ENCODE measurements at places on chromosomes 2 and 18.

GRCh38 chr2:58156780-58157179 is 84.3 kb downstream of the FANCL start:
- no peak for DNase-seq

DNA sequence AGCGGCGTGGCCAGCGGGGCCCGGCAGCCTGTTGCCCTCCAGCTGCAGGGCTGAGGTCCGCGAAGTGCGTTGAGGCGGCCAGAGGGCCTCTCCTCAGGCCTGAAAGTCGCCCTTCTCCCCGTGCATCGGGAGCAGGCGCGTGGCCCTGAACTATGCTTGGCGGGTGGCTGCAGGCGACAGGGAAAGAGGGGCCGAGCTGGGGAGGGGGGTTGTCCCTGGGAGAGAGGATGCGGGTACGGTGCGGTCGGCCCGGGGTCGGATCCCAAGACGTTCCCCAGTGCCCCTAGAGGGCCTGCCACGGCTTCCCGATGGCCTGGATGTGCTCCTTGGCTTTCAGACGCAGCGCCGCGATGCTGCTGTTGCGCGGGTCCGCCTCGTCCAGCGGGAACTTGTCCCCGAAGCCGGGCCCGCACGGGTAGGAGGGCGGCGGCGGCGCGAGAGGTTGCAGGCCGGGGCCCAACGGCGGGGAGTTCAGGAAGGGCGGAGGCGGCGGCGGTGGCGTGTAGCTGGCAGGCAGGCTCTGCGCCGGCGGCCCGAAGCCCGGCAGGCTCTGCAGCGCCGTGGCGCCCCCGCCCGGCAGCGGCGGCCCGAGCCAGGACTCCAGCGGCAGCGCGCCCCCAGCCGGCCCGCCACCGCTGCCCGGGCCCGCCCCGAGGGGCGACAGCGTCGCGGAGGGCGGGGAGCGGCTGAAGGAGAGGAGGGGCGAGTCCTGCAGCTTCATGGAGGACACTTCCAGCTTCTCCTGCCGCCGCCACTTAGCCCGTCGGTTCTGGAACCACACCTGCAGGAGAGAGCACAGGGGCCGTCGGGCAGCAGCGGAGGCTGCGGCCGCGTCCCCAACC is 4.3 kb downstream of the RAX start:
- peak; percentile 48 for DNase-seq

DNA sequence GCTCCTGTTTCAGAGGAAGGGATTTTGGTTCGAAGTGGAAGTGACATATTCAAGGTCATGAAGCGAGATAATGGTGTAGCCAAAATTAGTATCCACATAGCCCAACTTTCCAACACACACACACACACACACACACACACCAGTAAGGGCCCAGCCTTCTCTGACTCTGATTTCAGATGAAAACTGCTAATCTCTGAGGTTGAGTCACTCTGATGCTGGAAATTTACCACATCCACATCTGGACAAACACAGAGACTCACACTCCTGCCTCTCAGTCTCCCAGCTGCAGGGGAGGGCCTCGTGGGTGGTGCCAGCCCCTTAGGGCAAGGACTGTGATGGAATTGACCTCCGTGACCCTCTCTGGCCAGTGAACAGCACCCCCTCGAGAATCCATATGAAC is 29.0 kb upstream of the SLC35F6 start:
- DNase-seq, result peak; percentile 48

DNA sequence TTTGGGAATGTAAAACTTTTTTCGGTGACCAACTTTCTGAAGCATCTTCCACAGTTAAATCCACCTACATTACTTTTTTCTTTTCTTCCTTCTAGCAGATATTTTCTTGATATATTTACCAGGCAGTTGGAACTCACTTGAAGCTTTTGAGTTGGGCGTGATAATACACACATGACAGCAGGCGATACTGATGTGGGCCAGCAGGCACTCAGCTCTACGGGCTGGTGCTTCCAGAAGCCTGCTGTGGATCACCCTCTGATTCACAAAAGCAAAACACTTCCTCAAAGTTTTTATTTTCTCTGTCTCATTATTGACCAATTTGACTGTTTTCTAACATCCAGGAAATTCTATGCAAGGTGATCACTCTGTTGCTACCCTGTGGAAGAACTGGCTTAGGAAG is 22.9 kb downstream of the GRHL1 start:
- no peak for DNase-seq

DNA sequence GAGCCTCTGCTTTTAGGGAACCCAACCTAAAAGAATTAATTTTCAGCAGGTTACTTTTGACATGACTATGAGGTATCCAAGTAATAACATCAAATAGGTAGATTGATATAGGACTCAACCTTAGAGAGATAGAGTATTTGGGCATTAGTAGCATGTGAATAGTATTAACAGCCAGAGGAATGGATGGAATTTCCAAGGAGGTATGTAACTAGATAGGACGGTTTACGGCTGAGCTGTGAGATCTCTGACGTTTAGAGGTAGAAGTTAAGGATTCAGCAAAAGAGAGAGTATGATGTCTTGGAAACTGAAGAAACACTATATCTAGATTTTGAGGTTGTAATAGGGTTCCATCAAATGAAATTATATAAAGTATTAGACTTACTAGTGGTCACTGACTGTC is 70.3 kb downstream of the HNMT start:
- no peak for DNase-seq

- no peak for DNase-seq
Observed at GRCh38 chr2:28557389-28558131, 61.7 kb downstream of the PLB1 start.

GRCh38 chr2:110105608-110106467 is 9.8 kb downstream of the MALL start:
- DNase-seq, result peak; percentile 92

DNA sequence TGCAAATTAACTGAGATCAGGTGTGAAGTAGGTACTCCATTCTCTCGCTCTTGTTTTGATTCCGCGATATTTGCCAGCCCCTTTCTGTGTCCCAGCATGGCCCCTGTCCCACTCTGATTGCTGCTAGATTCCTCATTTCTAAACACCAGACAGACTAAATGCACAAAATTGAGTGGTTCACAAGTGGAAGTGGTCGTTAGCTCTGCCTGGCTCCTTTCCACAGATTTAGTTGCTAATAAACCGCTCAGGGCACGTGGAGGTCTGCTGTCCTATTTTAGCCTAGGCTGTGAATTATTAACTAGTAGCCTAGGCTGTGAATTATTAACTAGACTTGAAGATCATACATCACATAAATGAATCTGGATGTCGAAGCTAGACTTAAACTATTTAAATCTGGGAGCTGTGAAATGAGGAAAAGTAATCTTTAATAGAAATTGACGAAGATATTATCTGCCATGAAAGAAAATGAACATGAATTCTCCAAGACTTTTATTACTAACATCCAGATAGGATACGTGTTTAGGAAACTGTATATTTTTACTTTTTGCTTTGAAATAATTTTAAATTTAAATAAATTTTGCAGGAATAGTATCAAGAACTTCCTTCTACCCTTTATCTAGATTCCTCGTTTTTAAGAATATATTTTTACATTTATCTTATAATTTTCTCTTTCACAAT is 3.7 kb downstream of the IL1RL2 start:
- DNase-seq, result no peak

- no peak for DNase-seq
Observed at GRCh38 chr18:62880673-62881364, 165.5 kb downstream of the PHLPP1 start.

GRCh38 chr2:10519394-10519740 is 71.2 kb upstream of the ODC1 start:
- no peak for DNase-seq

GRCh38 chr18:48229552-48229981 is 179.6 kb downstream of the ZBTB7C start:
- DNase-seq, result no peak

DNA sequence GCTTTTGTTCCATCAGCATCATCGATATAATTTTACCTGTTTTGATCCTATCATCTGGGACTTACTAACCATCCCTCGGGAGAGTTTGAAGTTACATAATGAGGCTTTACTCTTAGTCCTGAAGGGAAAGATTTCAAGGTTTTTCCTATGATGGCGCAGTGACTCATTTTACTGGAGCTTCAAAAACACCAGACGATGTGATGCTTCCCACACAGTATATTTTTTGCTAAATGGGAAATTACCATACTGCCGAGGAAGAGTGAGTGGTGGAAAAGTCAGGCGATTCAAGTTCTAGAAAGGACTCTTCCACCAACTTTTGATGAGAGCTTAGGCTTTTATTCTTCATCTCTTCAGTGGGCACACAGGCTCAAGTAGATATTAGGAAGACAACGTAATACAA is 44.6 kb upstream of the GCG start:
- peak; percentile 71 for DNase-seq

DNA sequence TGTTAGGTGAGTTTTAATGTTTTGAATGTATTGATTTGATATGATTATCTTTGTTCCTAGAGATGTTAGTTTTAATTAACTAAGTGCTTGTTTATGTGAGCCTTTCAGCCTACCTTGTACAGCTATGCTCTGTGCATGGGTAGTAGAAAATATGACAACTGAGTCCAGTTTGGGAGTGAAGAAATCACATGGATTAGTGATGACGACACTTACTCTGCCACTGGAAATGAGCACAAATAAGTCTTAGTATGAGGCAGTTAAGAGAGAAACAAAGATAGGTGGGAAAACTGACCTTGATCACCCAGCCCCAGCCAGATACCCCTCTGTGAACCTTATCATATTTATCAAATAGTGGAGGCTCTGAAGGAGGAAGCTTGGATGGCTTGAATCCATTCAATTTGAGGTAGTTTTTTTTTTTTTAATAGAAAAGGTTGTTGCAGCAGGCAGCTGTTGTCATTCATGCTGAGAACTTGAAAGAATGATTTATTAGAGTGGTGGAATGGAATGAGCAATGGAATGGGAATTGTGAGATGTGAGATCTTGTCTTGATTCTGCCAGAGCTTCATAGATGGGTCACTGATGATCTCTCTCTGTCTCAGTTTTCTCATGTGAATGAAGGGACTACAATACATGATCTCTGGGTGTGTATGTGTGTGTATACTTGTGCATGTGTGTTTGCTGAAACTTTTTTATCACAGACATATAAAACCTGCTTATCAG is 96.4 kb downstream of the MAP3K20 start:
- DNase-seq, result no peak

DNA sequence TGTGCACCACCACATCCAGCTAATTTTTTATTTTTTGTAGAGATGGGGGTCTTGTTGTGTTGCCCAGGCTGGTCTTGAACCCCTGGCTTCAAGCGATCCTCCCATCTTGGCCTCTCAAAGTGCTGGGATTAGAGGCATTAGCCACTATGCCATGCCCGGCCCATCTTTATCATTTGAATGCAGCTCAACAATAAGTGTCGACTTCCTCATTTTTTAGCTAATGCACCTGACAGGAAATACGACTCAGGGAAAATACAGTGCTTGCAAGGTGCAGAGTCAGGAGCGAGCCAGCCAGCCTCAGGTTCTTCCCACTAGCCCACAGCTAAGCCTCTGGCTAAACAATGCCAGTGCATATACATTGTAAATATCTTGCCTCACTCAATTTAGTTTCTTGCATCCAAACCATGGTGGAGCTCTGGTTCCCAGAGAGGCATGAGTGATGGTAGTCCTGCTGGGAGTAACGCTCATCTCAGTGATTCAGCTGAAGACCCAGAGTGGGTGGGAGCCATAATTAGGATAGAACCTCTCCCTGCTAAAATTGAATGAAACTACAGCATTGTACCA is 135.0 kb downstream of the TGIF1 start:
- peak; percentile 31 for DNase-seq

DNA sequence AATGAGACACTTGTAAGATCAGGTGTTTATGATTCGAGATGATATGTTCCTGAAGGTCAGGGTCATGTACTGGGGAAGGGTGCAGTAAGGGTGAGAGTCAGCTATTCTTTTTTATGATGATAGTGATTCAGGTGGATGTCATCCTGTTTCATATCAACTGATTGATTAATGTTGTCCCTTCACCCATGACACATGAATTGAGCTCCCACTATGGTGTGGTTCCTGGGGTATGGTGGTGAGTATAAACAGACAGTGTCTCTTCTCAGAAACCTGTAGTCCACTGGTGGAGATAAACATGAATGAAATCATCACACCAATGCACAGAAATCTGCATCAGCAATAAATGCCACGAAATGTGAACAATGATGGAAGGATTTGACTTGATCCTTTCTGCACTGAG is 37.4 kb upstream of the PAX8 start:
- DNase-seq, result no peak

GRCh38 chr18:54392543-54393023 is 34.9 kb downstream of the C18orf54 start:
- peak; percentile 74 for DNase-seq

DNA sequence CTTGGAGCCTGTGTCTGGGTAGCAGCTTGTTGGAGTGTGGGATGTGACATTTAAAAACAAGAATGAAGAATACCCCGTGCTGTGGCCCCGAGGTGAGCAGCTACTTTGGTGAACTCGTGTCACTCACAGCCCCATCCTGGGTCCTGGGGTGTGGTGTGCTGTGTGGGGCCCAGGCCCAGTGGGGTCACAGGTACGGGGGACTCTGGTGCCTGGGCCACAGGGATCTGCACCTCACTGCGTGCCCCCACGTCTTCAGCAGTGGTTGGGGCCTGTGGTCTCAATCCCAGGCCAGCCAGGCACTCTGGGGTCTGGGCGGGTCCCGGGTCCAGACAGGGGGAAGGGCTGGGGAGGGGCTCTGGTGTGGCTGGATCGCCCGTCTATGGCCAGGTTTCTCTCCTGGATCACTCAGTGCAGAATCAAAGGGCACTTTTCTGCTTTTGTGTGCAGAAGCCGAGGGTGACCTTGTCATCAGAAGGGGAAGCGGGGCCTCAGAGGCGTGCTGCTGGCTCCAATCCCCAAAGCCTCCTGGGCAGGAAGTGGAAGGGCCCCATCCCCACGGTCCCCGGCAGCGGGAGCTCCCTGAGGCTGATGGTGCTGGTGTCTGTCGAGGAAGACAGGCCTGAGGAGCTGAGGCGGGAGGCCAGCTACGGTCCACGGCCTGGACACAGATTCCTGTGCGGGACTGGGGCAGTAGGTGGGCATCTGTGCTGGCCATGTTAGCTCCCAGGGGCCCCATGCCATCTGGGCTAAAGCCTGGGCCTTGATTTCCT is 1.4 kb downstream of the GPR35 start:
- DNase-seq, result no peak

- DNase-seq, result no peak
Observed at GRCh38 chr2:109378682-109379081, 235.1 kb downstream of the SEPTIN10 start.

DNA sequence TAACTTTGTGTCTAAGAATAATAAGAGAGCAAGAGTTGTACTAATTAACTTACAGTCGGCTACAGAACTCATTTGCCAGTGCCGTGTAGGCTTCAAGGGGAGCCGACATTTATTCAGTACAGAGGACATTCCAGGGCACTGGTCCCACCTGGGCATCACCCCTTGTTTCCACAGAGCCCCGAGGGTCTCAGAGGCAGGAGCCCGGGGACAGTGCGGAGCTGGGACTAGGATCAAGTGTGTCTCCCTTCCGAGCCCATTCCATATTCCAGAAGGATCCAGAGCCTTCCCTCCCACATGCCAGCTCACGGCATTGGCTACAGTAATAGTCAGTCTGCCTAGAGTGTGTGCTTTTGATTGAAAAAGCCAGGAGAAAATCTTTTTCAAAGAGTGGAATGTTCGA is 71.5 kb upstream of the CTDP1 start:
- DNase-seq, result no peak
